ENCODE measurements at places on chromosomes 3 and 15.

DNA sequence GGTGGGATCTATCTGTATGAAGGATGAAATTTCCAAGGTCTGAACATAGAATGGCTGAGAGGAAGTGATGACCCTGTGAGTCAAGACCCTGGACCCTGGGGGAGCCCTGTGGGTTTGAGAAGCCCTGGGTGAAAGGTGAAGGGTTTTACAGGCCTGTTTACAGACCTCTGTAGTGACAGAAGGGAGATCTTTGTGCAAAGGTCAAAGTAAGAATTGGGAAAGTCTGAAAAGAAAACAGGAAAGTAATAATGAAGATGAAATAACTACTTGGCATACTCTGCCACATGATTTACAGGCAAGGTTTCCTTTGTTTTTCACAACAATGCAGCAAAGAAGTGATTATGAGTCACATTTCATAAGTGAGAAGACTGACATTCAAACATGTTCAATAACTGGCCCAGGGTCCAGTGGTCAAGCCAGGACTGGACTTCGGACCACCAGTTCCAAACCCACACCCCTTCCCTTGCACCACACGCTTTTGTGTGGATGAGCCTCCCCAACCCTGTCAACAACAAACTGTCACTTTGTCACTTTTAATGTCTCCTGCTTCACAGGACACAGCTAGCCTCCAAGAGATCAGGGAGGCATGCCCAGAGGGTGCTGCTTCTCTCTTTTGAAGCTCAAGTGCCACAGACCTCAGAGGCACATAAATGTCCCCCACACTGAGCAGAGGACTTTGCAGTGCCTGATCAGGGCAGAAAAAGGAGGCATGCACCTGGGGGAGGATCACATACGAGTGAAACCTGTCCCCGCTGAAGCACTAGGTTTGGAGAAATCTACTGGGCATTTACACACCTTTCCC lies 21.5 kb downstream of the CD86 start:
- DNase-seq = no peak

GRCh38 chr15:61227269-61227949 lies 1.7 kb downstream of the RORA start:
- no peak for DNase-seq

GRCh38 chr3:57951066-57951882 lies 56.9 kb upstream of the FLNB start:
- no peak for DNase-seq

GRCh38 chr3:105851176-105851575 lies 17.6 kb downstream of the CBLB start:
- no peak for DNase-seq

GRCh38 chr3:164852866-164853265 lies 225.4 kb downstream of the SI start:
- DNase-seq = no peak

- DNase-seq = no peak
Measured at GRCh38 chr3:140715035-140715434, 37.2 kb downstream of the TRIM42 start.

DNA sequence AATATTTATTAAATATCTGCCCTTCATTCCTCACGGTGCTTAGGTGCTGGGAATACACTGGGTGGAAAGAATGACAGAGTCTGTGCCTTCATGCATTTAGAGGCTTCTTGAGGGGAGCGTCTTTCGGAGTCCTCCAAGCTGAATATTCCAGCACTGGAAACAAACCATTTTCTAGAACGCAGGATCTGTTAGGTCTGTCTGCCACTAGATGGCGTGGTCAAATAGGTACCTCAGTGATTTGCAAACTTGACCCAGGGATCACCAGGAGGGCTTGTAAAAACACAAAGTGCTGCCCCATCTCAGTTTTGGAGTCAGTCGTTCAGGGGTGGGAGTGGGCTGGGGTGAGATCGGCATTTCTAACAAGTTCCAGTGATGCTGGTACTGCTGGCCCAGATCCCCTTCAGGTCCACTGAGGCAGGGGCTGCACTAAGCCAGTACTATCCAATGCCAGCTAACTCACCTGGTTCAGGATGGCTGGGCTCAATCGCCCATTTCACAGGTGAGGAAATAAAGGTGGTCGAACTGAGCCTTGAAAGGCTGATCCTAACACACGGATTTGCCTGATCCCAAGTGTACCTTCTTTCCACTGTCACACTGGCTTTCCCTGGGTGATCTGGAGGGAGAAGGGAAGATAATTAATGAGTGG lies 14.8 kb downstream of the ARNT2 start:
- no peak for DNase-seq

DNA sequence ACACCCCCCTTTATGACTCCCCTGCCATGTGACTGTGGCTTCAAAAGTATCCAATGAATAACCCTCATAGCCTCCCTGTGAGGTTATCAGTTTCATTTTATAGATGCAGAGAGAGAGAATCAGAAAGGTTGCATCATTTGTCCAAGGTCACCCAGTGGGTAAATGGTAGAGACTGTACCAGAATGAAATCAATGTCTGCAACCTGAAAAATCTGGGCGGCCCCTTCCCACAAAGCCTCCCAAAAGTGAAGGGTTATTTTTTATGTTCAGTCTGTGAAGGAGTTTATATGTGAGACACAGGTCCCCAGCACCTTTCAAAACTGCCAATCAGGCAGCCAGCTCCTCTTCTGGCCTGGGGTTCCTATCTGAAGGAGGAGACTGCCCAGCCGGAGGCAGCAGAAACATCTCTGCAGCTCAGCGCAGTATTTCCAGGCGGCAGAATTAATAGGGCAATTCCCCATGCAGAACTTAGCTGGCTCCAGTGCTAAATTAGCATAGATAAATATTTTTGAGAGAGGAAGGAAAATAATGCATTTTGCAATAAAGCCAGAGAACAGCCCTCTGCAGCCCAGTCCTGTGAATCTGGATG lies 130.8 kb upstream of the PRR20G start:
- no peak for DNase-seq

DNA sequence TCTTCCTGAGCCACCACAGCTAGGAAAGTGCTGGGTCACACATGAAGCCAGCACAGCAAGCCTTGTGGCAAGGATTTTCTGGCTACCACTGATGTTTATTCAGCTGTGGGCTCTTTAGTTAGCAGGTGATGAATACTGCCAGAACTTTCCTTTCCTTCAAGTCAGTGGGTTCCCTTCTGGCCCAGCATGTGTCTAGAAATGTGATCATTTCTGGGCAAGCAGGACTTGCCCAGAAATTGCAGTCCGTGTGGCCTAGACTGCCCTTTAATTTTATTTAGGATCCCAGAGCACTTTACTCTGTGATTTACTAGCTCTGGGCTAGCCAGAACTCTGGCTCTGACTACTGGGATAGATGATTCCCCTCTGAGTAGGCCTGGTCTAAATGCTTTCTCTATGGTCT lies 397.5 kb downstream of the ZIC4 start:
- no peak for DNase-seq

GRCh38 chr3:172334671-172335207 lies 113.5 kb downstream of the GHSR start:
- no peak for DNase-seq

DNA sequence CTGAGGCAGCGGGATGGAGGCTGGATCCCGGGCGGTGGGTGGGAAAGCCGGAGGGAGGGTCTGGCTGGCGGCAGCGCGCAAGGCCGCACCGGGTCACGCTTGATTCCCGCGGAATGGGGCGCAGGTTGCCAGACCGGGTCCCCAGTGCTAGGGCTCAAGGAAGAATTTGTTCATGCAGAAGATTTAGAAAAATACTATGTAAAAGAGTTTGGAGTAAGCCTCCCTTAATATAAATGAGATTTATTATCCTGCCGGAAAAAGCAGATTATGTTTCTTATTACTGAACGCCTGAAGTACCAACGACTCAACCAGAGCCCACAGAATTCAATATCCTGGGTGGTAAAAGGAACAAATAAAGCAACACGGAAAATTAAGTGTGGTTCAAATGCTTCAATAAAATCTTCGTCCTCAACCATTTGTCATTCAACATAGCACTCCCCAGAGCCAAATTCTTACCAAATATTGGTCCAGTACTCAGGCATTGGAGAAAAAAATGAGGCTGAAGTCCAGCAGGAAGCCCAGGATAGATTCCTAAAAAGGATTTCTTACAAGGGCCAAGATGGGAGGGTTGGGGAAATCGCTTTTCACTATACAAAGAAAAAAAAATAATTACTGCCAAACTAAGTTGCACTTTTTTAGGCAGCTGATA lies 1.2 kb upstream of the ZBTB20 start:
- no peak for DNase-seq

DNA sequence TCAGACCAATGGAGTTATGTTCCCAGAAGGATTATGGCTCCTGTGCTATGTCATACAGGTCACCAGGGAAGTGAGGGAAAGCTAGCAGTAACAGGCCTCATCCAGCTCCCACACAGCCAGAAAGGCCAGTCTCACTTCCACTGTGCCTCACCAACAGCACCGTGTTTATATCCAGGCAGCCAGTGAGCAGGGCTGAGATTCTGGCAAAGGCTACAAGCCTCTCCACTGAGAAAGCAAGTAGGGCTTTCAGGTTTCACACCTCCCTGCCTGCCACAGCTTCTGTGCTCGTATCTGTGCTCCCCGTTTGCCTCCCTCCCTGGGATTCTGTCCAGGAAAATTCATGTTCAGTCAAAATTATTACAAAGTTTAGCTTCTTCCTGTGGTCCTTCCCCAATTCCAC lies 14.9 kb upstream of the CFAP20DC start:
- no peak for DNase-seq

DNA sequence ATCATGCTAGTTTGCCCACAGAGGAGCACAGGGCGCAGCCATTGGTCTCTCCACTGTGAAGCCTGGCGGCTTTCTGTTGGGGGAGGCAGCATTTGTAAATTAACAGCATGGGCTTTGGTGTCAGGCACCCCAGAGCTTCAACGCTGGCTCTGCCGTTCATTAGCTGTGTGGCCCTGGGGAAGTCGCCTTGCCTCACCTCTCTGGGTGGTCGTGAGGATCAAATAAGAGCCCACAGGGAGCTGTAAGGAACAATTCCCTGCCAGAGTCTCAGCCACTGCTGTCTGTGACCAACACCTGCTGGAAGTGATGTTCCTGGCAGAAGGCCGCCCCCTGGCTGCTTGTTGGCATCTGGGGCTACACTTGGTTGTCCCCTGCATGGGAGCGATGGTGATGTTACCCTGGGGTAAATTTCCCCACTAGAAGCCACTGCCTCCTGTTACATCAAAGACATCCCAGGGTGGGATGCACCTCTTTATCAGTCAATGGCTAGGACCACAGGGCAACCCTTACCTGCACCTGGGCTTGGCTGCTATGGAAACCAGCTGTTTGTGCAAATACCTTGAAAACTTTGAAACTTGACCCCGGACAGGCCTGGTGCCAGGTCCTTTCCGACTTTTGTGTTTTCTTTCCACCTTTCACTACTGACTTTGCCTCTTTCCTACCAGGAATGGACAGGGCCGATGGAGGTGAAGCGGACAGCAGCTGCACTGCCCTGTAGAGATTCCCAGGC lies 36.9 kb downstream of the DNASE1L3 start:
- no peak for DNase-seq

DNA sequence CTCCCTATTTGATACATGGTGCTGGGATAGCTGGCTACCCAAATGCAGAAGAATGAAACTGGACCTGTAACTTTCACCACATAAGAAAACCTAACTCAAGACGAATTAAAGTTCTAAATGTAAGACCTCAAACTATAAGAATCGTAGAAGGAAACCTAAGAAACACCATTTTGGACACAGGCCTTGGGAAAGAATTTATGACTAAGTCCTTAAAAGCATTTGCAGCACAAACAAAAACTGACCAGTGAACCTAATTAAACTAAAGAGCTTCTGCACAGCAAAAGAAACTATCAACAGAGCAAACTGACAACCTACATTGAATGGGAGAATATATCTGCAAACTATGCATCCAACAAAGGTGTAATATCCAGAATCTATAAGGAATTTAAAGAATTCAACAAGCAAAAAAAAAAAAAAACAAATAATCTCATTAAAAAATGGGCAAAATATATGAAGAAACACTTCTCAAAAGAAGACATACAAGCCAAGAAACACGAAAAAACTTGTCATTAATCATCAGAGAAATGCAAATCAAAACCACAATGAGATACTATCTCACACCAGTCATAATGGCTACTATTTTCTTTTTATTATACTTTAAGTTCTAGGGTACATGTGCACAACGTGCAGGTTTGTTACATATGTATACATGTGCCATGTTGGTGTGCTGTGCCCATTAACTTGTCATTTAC lies 37.0 kb downstream of the HDGFL3 start:
- DNase-seq = no peak

DNA sequence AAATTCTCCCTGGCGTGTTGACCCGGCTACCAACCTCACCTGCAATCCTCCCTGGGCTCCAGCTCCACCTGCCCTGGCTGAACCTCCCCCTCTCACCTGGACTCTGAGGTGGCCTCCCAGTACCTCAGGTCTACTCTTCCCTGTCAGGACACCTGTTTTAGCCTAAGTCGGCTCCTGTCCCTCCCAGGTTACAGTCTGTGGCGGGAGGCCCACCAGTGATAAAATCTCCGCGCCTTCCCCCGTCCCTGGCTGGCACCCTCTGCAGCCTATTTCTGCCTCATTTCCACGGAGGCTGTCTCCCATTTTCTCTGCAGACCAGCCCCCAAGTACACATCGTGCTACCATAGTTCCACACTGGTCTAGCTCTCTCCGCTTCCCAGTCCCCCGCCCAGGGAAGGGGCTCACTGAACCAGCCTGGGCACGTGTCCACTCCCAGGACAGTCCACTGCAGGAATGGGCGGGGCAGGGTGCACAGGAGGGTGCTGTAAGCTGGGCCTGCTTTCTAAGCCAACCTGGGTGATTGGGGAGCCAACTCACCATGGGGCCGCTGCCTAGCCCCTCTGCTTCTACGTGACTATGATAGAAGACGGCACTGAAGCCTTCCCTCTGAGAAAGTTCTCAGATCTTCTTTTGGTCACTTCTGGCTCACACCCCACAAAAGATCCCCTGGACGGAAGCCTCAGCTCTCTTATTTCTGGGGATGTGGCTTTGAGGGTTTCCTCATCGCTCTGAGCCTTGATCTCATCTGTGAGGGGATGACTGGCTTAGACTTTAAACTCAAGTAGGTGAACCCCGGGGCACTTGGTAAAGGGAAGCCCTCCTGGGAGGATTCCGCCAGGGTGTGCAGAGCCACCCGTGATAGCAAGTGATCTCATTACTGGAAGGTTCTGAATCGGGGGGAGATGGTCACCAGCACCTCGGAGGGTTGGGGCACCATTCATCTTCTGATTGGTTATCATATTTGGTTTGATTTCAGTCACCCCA lies 96.6 kb downstream of the NSMCE3 start:
- no peak for DNase-seq

Data from stimulated activated naive CD4-positive, alpha-beta T cell treated with Interleukin-2 at 50 U/mL for 16 hours (primary cell).